ENCODE measurements at places on chromosomes 2 and 18.

DNA sequence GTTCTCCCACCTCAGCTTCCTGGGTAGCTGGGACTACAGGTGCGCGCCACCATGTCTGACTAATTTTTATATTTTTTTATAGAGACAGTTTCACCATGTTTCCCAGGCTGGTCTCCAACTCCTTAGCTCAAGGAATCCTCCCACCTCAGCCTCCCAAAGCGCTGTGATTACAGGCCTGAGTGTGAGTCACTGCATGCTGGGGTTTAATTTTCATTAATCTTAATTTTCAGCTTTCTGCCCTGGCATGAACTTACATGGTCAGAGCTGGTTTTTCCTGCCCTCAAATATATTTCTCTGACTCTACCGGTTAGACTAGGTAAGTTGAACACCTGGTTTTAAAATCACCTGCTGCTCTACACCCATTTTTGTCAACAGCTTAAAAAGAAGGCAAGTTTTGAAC lies 3.1 kb downstream of the MARCHF7 start:
- no peak for DNase-seq

GRCh38 chr2:85992611-85993010 lies 103.8 kb upstream of the ST3GAL5 start:
- DNase-seq = no peak

- DNase-seq = peak; percentile 65
Observed at GRCh38 chr2:191150600-191151330, at the start of gene STAT4. Gene STAT4 (minus strand): TSS chr2:191150994. CDS start chr2:191148203, 2,791 bp downstream.

DNA sequence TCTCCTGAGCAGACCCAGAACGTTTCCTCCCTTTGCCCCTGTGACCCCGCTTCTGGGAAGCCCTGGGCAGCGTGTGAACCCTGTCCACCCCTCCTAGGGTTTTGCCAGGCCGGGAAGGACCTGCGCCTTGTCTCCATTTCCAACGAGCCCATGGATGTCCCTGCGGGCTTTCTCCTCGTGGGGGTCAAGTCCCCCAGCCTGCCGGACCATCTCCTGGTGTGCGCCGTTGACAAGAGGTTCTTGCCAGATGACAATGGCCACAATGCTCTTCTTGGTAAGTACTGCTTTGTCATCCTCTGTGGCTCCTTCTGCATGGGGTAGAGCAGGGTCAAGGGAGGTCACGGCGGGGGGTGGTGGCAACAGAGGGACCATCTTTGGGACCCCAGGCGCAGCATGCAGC lies 32.5 kb downstream of the GREB1 start:
- no peak for DNase-seq

DNA sequence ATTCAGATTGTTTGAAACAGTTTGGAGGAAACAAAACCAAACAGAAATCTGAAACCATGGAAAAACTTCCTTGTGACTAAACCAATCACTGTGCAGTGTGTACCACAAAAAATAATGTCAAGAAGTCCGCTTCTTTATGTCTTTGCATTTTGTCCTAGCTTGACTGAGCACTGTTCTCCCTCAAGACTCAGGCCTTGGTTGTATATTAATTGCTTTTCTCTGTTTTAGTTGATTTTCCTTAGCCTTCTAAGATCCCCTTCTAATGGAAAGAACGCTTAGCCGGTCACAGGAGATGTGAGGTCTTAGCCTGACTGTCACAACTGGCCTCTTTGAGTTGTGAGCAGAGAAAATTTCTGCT lies 56.6 kb downstream of the LCLAT1 start:
- DNase-seq = no peak

DNA sequence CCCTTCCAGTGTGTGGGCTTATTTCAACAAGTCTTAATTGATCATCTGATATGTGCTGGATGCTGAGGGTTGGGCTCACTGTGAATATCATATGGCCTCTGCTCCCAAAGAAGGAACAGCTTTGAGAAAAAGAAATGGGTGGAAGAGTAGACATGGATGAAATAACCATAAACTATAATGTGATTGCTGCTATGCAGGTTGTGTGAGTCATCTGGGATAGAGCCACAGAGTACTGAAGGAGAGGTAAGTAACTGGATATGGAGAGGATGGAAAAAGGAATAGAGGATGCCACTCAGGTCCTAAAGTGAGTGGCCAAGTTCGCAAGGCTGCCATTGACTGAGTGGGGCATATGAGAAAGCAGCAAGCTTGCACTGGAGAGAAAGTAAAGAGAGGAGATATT lies 8.7 kb upstream of the DSG2 start:
- DNase-seq = no peak

DNA sequence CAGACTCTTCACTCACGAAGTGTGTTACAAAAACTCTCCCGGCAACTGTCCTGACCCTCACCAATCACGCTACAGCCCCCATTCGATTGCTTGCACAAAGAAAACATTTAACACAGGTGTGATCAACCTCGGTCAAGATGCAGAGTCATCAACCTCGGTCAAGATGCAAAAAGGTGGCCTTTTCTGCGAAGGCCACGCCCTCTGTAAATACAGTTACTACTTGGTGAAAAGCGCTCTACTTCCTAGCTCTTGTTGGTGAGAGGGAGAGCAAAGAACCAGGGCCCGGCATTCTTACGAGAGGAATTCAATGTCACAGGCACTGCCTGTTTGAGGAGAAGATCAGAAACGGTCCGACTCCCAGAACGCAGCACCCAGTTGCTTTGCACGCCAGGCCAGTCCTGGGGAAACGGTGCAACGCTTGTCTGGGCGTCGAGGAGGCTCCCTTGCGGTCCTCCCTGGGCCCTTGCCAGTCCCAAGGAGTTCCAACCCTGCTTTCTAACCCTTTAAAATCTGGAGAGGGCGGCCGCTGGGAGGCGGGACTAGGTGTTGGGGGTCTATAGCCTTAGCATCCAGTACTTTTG lies 1.9 kb downstream of the PIEZO2 start:
- no peak for DNase-seq

DNA sequence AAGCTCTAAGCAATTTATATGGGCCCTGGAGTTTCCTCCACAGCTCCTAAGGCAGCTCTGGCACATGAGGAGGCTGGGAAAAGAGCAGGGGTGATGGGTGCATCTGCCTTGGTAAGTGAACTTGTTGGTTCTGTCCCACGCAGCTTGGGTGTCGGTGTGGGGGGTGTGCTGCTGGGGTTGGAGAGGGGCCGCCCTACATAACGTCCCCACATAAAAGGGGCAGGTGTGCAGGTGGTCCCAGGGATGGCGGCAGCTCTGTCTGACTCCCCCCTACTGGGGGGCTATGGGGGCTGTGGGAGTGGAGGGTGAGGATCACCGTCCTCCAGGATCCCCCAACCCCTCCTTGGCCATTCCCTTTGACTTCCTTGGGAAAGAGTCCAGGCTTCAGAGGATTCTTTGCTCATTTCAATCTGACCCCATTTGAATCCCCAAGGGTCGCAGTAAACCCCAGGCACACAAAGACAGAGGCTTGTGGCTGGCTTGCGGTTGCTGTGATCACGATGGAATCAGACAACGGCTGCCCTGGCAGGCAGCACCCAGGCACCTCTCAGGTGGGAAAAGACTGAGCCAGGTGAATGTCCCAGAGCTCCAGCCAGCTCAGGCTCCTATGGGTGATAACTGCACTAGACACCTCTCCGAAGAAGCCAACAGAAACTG lies 34.5 kb upstream of the CD8A start:
- DNase-seq = no peak

DNA sequence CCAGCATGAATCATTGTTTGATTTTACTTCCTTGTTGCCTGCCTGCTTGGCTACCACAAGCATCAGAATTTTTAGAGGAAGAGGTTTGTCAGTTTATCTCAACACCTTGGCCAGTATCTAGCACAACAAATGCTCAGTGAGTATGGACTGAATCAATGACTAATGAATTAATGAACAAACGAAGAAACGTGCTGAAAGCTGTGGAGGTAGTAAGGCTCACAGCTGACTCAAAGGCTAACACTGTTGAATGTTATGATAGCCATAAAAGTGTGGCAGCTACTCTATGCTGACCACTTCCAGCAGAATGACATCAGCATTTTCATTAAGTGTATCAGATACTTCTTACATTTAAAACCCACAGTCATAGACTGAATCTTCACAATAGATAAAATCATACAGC lies 543.4 kb downstream of the IRS1 start:
- DNase-seq = no peak

DNA sequence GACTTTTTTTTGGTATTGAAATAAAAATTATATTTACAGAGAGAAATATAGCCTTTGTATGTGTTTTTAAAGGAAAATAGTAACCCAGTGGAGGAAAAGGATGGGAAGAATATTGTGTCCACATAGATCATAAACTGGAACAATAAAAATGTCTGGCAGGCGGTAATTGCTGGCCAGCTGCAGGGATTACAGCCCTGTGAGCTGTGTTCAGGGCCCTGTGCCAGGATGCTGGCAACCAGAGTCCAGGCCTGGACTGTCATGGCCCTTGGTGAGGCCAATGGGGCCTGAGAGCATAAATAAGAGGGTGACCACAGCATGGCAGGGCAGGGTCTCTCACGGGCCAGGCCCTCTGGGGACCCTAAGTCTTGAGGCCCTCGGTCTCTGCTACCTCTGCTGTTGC lies 171.2 kb downstream of the ACOXL start:
- no peak for DNase-seq

DNA sequence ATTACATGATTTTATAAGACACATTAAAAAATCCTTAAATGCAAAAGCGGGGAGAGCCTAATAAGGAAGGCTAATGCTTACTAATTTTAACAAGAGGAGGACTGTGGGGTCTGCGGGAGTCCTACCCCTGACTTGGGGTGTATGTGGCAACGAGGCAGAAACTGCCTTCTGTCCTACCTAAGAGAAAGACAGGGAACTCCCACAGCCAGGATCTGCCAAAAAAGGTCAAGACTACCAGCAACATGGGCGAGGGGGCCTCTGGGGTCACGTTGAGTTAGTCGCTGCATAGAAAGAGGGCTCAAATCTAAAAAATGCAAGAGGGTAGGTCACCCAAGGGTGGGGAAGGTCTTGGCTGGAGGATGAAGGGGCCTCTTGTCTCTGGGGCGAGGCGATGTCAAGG lies 529 bp upstream of the AMER3 start:
- no peak for DNase-seq

- DNase-seq = no peak
Observed at GRCh38 chr18:58497845-58498244, 131.0 kb downstream of the ALPK2 start.

DNA sequence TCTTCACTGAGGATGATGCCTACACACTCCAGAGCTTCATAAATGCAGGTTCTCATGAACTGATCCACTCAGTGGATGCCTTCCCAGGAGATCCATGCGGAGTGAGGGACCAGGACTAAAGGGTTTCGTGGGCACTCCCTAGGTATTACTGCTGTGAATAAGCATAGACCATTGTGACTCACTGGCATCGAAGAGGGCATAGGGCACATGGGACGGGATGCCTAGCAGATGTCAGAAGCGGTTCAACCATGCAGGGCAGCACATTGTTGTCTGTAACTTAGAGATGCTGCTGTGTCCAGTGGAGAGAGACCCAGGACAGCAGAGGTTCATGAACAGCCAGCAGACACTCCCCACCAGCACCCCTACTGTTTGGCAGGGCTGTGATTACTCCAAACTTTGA lies 17.2 kb downstream of the GKN2 start:
- DNase-seq = no peak

GRCh38 chr2:120504936-120505705 lies 159.2 kb downstream of the INHBB start:
- DNase-seq = no peak

DNA sequence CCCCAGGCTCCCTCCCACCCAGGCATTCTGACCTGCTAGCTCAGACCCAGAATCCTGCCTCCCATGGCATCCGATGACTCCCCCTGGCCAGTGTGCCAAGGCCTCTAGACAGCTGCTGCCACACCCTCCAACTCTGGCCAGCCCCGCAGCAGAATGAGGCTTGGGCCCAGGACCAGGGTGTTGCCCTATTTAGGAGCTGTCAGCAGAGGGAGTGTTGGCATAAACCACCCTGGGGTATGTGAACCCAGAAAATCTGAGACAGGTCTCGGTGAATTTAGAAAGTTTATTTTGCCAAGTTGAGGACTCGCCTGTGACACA lies 134.3 kb downstream of the KLHL29 start:
- DNase-seq = no peak

DNA sequence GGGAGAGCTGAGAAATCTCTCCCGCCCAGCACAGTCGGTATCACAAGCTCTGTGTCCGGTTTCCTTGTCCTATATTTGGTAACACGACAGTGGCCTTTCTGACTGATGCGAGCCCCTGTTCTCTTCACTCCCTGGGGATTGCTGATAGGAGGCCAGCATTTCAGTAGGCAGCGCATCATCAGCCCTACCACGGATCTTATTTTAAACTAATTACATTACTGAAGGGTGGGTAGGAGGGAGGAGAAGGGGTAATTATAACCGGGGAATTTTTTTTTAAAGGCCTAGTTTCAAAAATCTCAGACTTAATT lies 125.6 kb upstream of the LGALSL start:
- DNase-seq = no peak

GRCh38 chr2:102114851-102115497 lies 27.6 kb upstream of the IL1R1 start:
- DNase-seq = no peak

DNA sequence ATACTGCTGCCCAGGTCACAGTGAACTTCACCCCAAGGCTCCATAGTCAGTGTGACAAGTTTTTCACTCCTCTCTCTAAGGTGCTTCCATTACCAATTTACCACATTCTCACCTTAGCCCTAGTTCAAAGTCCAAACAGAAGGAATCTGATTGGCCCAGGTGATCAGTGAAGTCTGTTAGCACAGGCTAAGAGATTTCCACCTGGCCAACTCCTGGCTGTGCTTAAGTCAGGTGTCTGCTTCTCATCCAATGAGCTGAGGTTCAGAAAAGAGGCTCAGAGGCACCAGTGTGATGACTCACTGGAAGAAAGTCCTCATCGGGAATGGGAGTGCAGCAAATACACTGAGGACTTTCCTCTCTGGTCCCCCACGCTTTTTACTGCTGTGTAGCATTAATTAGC lies 164.4 kb upstream of the MGAT5 start:
- DNase-seq = no peak

- peak; percentile 44 for DNase-seq
Observed at GRCh38 chr18:58615140-58616132, 13.5 kb downstream of the ALPK2 start.

DNA sequence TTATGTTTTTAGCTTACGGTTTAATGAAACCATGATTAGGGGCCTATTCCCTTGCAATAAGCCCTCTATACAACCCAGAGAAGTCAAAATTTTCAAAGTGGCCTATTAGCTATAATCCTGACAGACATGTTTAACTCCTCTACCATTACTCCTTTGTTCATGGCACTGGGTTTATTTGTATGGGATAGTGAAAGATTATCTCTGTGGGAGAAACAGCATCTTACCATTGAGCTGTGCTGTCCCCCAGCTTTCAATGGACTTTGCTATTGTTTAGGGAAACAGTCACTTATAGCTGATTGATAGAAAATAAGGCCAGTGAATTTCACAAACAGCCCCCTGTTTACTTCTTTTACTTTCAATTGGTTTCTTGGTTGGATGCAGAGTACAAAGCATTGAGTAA lies 675.2 kb upstream of the GCFC2 start:
- no peak for DNase-seq

- no peak for DNase-seq
Observed at GRCh38 chr2:197152451-197153228, 157.9 kb downstream of the ANKRD44 start.

DNA sequence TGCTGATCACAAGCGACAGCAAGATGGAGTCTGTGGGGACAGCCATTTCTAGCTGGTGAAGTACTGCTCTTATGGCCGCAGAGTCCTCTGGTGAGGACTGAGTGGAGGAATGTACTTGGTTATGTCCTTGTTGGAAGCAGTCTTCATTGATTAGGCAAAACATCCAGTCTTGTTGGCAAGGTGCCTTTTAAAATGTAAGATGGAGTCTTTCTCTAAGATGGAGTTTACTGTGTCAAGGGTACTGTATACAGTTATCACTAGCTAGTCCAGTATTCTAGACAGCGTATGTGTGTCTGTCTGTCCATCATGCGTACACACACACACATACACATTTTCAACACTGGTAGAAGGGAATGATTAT lies 74.8 kb downstream of the NPAS2 start:
- DNase-seq = no peak
